T follicular helper cell (primary cell): ENCODE measurements at places on chromosomes 3 and 15.
A peak's percentile ranks its signal among the peaks of the same experiment; 100 is the strongest.

GRCh38 chr15:65211482-65211982, 259 bp upstream of the CILP start:
- DNase-seq, result no peak

GRCh38 chr3:160545504-160545871, 19.9 kb downstream of the KPNA4 start:
- DNase-seq, result no peak

DNA sequence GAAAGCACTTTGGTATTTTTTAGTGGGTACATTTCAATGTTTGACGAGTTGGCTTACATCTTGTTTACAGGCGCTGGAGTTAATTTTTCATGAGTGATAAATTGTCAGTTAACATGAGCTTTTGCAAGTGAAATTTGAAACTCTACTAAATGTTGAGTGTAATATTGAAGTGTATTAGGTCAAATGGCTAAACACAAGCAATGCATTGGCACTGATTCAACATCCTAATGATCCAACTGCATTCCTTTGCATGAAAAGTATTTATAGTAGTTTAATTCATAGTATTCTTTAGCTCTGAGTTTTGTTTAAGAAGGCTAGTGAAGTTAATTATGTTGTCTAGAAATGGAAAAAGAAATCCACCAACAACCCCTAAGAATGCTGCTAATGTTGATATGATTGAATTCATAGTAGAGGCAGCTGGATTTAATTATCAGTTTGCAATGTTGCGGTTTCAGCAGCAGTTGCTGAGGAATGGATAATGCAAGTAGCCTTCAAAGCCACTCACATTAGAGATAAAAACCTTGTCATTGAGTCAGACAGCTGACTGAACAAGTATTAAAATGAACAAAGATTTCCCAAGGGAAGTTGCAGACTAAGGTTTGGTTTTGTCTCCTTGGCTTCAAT, 245.6 kb upstream of the GOLIM4 start:
- no peak for DNase-seq

DNA sequence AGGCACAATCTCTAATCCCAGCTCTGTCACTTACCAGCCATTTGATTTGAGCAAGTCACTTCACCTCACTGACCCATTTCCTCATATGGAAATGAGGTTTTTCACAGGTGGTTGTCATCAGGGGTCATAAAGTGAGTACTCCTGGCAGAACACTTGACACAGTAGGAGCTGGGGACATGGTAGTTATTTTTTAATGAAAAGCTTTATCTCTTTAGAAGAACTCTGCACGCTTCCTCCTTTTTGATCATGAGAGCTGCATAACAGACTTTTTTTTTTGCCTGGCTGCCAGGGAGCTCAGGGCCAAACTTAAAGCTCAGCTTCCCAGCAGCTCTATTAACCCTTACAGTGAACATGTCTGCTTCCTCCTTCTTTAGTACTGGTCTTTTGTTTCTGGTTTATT, 8.4 kb downstream of the VWA5B2 start:
- no peak for DNase-seq

DNA sequence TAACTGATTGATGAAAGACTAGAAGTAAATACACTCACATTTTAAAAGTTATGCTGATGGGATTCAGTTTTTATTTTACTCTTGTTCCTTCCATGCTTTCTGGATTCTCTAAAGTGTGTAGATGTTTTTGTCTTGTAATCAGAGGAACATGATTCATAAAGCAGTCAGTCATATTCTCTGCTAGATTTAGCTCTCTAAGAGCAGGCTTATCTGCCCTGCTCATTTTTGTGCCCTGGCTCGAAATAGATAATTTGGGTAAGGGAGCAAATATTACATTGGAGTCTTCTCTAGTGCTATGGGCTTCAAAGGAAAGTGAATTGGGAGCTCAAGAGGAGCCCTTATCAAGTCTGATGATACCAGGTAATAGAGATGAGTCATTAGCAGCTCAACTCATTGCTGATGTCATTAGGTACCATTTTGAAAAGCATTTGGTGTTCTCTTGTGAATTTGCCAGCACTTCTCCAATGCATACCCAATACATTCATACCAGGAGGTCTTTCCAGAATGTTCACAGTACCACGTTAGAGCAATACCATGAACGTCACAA, 27.7 kb downstream of the SACM1L start:
- no peak for DNase-seq

DNA sequence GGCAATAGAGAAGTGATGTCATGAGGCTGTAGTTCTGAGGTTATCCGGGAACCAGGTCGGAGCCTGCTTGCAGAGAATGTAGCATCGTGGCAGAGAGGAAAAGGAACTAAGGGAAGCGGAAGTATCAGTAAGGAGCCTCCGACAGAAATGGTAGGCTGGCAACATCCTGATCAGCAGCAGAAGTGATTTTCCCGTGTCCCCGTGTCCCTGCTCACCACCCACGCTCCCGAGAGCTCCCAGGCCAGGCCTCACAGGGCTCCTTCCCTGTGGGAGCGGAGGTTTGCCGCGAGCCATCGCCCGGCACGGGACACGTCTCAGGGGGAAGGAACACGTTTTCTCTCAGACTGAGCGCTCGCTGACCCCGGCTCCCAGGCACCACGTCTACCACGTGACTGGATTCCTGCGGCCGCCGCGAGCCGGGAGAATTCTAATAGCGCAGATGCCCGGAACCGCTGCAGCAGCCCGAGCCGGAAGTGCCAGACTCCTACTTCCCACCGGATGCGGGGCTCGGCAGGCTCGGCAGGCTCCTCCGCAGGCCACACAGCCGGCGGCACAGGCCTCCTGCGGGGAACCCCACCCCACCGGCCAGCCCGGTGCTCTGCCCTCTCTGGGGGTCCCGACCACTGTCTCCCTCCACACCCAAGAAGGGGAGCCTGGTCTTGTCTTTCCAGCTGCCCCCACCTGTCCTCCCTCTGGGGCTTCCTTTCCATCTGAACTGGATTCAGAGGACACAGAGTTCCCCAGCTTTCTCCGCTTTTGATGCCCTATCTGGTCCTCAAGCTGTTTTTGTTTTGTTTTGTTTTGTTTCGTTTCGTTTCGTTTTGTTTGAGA, 99.3 kb downstream of the BDH1 start:
- DNase-seq, result peak; percentile 8

DNA sequence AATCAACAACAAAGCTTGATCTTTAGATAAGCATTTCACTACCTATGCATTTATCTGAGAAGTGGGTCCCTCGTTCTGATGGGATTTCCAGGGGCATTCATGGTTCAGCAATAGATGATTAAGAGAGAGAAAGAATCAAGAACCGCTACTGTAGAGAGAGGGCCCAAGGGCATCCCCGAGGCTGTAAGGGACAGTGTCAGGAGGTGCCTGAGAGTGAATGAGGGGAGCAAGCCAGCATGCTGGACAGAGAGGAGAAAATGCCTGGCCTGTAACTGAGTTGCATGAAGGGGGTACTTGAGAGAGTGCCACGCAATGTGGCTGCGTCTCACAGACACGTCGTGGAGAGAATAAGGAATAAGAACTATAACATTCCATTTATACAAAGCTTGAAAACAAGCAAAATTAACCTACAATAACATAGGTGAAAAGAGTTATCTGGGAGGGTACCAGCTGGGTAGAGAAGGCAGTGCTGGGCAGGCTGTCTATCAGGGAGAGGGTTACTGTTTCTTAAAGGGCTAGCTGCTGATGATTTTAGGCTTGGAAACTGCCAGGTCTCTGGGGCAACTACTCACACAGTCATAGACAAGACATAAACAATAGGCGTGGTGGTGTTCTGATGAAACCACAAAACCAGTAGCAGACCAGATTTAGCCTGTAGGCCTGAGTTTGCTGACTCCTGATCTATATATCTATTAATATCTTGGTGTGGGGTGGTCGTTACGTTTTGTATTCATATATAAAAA, 374.6 kb upstream of the CFAP20DC start:
- peak; percentile 15 for DNase-seq

DNA sequence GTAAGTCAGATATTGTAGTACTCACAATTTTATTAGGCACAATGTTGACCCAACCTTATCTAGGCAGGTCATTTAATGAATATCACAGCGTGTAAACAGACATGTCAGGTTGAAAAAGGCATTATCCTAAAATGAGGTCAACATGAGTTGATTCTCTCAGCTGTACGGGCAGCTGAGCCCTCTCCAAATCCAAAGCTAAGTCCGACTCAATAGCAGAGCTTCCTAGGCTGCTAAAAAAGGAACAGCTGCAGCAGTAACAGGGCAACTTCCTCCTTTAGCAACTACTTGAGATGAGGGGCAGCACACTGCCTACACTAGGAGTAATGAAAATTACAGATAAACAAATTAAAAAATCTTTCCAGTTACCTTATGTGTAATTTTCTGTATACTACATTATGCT, 189.2 kb downstream of the CADM2 start:
- DNase-seq, result no peak

DNA sequence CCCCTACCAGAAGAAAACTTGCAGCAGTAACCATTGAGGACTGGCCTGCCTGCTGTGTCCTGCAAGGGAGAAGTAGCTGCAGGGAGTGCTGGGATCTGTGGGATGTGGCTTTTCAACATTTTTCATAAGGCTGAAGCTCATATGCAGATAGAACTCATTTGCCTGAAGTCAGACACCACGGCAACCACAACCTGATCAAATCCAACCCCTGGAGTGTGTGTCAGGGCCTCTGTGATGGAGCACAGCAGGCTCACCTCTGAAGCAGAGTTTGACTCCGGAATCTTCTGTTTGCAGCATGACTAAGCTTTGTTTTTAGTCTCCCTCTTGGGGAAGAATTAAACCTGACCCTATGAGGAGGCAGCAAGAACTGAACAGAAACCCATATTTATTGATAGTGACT, 508.7 kb downstream of the AGBL1 start:
- DNase-seq, result no peak

DNA sequence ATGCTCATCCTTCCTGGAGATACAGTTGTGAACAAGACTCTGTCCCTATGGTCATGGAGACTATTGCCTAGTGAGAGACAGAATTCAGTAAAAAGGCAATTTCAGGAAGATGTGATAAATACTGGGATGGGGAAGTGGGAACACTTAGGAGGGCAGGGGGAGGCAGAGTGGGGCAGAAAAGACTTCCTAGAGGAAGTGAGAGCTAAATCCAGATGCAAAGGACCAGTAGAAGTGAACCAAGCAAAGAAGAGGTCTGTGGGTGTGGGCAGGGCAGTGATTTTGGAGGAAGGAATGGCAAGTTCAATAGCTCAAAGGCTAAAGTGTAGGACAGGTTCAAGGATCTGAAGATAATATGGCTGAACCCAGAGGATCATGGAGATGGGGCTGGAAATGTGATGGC, 68.9 kb downstream of the CD200R1L start:
- no peak for DNase-seq

GRCh38 chr15:55627730-55628368, 39.7 kb upstream of the PYGO1 start:
- no peak for DNase-seq

DNA sequence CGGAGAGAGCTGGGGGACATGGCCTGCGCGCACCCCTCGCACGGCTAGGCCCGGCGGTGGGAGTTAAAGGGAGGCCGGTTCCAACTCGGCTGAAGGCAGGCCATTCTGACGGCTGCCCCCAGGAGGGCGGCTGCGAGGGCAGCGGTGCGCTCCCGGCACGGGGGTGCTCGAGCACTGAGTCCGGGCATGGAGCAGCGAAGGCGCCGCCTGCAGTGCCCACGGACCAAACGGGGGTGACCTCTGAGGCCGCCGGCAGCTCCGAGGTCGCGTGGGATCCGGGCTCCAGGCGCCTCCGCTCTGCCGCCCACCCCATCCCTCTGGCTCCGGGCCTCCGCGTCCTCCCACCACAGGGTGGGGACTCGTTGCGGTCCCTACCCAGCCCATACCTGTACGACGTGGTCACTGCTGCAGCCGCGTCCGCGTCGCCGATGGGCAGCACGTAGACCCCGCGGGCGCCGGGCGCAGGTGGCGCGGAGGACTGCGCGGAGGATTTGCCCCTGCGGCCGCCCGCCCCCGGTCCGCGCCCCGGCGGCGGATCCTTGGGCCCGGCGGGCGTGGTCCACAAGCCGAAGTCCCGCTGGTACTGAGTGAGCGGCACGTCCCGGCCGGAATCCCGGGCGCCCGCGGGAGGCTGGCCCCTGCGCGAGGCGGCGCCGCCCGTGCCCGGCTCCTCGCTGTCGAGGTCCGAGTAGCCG, 469 bp downstream of the MAP6D1 start:
- no peak for DNase-seq

- DNase-seq, result no peak
These were observed 7.8 kb downstream of the ATP6V1A start for GRCh38 chr3:113754494-113755159.

- no peak for DNase-seq
These were observed 84.7 kb upstream of the FAM3D start for GRCh38 chr3:58751235-58751634.

DNA sequence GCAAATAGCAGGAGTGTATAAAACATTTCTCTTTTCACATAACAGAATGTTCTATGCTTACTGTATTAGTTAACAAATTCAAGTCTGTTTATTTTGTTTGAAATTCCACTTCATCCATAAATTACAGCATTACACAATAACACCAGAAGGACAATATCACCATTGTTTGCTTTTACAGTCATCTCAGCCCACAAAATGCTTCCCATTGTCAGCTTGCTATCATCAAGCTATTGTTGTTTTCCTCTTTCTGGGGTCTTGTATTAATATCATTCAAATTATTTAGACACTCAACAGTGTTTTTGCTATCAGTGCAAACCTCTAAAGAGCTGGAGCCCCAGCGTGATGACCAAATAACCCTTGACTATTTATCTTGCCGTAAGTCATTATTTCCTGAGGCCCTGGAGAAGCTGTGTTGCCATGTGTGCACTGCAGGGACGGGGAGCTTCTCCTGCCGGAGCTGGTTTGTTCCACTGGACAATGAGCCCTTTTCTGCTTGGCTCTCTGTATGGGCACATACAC, 1.1 kb downstream of the SAMMSON start:
- no peak for DNase-seq

- no peak for DNase-seq
These were observed 108.0 kb upstream of the SMAD3 start for GRCh38 chr15:66957431-66957720.

DNA sequence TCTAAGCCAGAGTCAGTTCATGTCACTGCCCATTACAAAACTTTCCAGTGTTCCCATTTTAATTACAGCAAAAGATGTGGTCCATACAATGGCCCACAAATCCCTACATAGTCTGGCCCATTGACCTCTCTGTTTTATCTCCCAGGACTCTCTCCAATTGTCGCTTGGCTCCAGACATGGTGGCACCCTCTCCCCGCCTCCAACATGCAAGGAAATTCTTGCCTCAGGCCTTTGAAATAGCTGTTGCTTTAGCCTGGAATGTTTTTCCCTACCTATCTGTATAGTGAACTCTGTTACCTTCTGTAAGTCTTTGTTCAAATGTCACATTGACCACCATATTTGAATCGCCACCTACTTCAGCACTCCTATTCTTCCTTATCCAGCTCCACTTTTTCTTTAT, 377.3 kb upstream of the MCTP2 start:
- DNase-seq, result no peak

DNA sequence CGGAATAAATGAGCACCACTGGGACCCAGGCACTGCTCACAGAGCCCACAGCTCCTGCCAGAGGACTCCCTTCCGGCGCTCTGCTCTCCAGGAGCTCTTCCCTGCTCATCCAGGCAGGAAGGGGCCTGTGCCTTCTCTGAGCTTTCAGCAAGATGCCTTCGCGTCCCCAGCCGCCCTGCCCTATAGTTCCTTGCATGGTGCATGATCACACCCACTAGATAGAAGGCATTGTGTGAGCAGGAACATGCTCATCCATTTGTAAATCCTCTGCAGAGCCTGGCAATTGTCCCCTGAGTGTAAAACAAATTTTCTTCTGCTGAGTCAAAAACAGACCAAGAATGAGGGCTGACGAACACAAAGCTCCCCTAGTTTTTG, 181.6 kb downstream of the MEGF11 start:
- no peak for DNase-seq

GRCh38 chr3:123489400-123490004, 40.6 kb upstream of the ADCY5 start:
- DNase-seq, result peak; percentile 6
